Stimulated activated CD8-positive, alpha-beta memory T cell treated with anti-CD3 and anti-CD28 coated beads, Interleukin-7, amount 100 ng/mL, for 1 hour (primary cell): ENCODE measurements at places on chromosomes 1 and 21.

GRCh38 chr1:15616373-15617172 is 685 bp upstream of the DDI2 start:
- no peak for DNase-seq

DNA sequence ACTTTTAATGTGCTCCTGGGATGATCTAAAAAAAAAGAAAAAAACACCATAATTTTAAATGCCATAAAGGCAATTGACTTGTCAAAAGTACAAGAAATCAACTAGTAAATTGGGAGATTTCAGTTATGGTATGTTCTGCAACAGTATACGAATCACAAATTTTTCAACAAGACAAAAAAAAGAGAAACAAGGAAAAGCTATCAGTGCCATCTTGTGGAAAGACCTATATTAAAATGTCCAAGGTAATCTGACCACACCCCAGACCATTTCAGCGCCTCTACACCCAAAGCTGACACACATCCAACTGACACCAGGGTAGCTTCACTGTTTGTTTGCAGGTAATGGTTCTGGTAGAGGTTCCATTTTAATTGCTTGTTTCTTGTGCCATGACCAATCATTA is 5.0 kb upstream of the DUSP23 start:
- DNase-seq: no peak

GRCh38 chr1:29772584-29773100 is 536.3 kb downstream of the PTPRU start:
- DNase-seq: no peak

GRCh38 chr1:25361901-25362300 is 23.8 kb downstream of the TMEM50A start:
- DNase-seq: no peak

DNA sequence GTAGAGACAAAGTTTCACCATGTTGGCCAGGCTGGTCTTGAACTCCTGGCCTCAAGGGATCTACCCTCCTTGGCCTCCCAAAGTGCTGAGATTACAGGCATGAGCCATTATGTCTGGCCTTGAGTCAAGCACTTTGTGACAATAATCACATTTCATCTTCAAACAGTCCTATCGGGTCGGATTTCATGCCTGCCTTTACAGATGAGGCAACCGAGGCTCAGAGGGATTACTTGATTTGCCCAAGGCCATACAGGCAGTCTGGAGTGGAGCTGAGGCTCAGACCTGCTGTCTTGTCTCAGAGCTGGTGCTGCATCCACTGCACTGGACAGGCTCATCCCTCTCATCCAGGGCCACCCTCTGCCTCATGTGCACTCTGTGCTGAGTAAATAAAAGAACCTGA is 26.6 kb downstream of the FAM151A start:
- DNase-seq: no peak

DNA sequence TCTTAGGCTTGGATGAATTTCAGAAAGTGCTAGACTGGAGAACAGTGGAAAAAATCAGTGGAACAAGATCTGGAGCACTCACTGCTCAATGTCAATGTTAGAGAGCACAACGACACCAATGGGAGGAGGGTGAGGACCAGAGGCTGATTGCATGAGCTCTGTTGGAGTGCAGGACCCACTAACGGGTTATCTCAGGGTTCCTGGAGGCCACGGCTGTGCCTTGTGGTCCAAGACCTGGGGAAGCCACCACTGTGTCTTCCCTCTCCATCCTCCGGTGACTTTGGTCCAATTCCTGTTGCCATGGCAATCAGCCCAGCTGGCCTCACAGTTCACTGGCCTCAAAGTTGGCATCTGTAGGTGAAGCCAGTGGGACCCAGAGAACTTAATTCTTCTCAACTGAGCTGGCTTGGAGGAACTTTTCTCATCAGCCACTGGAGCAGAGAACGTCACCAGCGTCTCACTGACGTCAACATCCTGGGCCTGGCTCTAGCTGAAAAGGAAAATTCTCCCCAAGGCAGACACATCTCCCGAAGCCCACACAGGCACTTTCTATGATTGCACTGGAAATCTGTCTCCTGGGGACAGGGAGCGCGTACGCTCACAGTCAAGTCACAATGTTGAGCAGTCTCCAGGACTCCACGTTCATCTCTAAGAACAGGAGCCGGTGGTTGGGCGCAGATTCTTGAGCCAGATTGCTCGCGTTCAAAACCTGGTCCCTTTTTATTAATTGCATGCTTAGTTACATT is 21.9 kb upstream of the GPR157 start:
- DNase-seq: no peak

GRCh38 chr1:108502624-108503023 is 52.5 kb downstream of the NBPF6 start:
- DNase-seq: no peak

DNA sequence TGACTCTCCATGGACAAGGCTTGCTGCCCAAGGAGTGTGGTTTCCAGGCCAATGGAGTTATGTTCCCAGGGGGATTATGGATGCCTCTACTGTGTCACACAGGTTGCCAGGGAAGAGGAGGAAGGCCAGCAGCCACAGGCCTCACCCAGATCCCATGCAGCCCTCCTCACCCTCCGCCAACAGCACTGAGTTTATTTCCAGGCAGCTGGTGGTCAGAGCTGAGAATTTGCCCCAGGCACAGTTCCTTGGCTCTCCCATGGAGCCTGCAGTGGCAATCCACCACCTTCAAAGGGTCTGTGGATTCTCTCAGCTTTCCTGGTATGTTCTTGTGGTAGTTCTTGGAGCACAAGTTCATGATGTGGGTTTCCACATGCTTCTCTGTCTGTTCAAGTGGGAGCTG is 79.2 kb downstream of the NTNG1 start:
- DNase-seq: no peak

DNA sequence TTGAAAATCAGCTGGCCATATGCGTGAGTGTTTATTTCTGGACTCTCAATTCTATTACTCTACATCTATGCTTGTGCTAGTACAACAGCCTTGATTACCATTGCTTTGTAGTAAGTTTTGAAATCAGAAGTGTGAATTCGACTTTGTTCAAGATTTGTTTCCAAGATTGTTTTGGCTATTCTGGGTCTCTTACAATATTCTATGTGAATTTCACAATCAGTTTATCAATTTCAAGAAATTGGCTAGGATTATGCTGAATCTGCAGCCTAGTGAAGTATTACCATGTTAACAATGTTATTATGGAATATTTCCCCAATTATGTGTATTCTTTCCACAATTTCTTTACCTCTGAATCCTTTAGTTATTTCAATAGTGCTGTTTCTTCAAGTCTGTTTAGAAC is 19.5 kb downstream of the SFPQ start:
- no peak for DNase-seq

GRCh38 chr1:205812271-205812877 is 624 bp downstream of the SLC41A1 start:
- DNase-seq: no peak

GRCh38 chr1:169890761-169891538 is 2.7 kb downstream of the SCYL3 start:
- no peak for DNase-seq

- no peak for DNase-seq
These were observed 4.4 kb upstream of the C2CD2 start for GRCh38 chr21:41957991-41958766.

DNA sequence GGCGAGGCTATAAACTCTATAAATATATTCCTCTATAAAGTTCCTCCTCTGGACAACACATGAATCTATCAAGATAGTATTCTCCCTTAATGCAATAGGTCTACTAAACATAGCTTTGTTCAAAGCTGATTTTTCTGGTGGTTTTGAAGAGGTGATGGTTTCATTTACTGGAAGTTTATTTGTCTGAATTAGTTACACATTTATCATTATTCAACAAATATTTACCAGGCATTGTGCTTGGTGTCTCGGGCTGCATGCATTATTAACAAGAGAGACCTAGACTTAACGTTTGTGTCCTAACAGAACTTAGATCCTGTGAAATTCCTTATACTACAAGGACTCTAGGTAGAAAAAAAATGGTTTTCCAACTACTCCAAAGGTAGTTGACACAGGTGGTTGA is 511.4 kb upstream of the B3GALT2 start:
- DNase-seq: no peak
